ENCODE measurements at places on chromosomes 2 and 18. TPM values are rescaled to one million over a fixed set of nuclear protein-coding genes. Genes with fewer than 3 reads are reported as not detected.
A peak's percentile ranks its signal among the peaks of the same experiment; 100 is the strongest.

- no peak for DNase-seq
Measured at GRCh38 chr18:3653263-3653850, 203.4 kb downstream of the TGIF1 start.

DNA sequence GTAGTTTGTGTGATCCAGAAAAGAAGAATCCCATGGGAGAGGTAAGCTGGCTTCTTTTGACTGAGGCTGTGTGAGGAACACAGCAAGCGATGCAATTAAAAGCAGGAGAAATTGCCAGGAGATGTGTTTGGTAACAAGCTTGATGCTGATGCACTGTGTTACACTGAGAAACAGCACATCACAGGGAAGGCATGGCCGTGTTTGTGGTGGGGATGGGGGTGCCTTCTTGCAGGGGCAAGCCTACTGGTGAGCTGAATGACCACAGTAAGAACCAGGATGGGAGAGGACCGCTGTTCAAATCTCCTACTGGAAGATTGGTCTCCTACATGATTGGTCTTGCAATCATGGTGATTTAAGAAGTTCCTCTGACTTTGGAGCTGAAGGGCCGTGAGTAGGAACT is 477.7 kb upstream of the HS6ST1 start:
- no peak for DNase-seq

- no peak for DNase-seq
Measured at GRCh38 chr2:9141091-9141667, 65.4 kb upstream of the ASAP2 start.

DIPK1C gene
- not detected for total RNA-seq

DNA sequence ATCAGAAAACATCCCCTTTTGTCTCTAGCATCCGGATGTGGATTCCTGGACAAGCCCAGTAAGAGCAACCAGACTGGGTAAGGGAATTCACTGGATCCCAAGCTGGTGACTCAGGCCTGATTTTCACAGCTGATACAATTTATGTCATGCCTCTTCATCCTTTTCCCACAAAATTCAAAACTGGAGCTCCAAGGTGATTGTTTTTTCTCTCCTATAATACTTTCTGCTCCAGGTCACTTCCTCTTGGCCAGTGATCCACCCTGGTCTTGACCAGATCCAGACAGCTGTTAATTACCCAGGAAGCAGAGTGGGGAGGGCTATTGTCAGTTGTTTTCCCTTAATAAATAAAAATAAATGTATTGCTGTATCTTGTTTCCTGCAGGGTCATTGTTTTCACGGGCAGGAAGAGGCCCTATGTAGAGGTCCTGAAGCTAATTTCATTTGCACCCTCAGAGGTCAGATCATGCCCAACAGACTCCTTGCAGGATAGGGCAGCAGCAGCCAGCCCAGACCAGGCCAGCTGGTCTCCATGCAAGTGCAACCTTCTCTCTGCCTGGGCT is 57.6 kb downstream of the EVA1A start:
- no peak for DNase-seq

- no peak for DNase-seq
Measured at GRCh38 chr2:53508667-53509066, 258.9 kb upstream of the CHAC2 start.

DNA sequence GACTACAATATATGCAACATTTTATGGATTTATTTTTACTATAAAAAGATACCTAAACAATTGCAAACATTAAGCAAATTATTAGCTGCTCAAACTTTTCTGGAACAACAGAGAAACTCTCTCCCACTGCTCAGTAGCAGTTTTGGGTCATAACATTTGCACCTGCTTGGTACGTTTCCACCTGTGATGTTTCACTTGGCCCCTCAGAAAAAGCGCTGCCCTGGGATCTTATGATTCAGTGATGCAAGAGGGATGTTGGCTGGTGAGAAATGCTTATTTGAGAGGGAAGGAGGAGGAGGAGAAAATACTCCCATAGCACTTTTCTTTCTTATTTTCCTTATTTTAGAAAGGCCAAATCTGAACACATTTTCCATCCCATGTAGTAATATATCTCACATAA is 9.2 kb downstream of the IRS1 start:
- no peak for DNase-seq

DNA sequence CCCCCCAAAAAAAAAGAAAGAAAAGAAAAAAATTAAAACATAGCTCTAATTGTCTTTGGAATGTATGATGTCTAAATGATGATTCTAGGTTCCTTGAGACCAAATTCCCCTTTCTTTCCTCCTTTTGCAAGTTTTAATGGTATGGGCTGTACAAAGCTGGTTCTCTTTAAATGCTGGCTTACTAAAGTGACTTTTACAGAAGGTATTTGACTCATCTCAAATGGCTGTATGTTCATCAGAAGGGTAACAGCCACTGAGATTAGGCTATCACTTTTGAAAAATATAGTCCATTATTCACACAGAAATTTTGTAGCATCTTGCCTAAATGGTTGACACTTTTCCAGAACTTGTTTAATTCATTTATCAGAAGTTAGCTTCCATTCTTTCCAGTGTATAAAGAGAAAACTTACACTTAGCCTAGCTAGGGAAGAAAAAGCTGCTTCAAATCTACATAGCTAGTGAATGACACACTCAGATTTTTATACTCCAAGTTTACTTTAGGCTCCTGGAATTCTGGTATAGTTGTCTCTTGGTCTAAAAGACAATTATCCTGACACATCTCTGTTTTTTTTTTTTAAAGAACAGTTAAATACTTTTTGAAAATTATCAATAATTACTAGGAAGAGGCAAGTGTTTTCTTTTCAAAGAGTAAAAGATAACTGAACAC is 622.6 kb downstream of the LRP1B start:
- DNase-seq: no peak

DNA sequence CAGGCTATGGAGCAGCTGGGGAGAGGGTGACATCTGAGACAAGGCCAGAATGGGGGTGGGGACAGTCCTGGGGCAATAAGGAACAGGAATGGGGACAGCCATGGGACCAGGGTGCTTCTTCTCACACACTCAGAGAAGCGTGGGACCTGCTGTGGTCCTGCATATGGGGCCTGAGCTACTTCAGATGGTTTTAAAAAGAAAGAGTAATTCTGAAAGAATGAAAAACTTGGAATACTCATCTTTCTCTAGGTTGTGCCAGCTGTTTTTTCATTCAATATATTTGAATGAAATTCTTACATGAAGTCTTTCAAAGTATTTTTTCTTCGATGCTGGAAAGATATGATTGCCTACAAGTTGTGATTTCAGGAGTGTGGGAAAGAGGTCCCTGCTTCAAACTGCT is 227.5 kb upstream of the APCDD1 start:
- no peak for DNase-seq

CDK5R2 gene
- not detected for total RNA-seq

GRCh38 chr18:50399582-50399981 is 24.7 kb downstream of the SKA1 start:
- DNase-seq: no peak

DNA sequence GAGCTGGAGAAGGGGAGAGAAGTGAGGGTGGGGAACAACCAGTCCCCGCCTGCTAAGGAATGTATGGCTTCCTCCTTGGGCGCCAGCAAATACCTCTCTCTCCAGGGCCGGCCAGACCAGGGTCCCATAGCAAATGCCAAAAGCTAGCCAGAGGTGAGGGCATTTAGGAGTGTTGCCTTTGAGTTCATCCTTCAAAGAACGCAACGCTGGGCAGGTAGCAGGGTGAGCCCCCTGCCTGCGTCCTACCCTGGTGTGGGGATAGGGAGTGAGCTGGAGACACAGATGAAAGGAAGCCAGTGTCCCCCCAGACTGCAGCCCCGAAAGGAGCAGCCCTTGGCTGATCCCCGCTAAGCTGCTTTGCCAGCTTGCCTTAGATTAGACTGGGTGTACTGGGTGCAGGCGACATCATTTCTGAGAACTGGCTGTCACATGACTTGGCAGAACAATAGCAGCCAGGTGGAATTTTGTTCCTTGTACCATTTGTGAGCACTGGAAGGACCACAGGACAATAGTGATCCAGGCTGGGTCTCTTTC is 40.4 kb downstream of the KLHL29 start:
- DNase-seq: no peak

DNA sequence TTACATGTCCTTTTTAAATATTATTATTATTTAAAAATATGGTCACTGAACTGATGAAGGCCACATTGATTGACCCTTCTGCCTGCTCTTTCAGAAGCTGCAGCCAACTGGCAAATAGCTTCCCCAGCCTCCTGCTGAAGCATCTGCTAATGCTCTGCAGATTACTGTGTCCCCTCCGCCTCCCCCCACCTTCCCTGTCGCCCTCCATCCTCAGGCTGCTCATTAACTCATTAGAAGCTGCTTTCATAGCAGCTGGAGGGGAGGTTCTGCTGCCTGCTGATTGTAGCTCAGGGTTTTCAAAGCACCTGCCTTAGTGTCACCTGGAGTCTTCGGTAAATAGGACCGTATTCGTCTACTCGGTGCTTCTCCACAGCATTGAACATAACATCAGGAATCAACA is 24.8 kb upstream of the LMAN1 start:
- DNase-seq: no peak

DNA sequence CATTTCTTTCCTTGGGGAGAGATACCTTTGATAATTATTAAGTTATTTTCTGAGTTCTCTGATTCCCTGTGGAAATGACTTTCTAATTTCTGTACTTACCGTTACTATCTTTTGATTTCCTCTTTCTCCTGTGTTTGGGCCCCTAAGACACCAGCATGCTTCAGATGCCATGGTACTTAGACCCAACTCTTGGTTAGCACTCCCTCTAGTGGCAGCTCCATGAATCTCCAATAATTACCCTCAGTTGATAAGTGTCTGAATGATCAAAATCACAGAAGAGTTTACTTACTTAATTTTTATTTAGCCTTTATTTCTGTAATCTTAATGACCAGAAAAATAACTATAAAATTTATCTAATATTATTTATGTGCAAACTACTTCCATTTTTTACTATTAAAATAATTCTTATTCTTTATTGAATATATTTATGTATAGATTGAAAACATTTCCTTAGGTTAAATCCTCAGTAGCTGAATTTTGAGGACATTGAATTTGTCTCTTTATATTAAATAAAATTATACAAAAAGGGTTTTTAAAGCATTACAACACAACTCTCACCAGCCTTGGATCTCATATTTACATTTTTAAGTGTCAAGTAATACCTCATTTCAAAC is 300.4 kb downstream of the KCNS3 start:
- no peak for DNase-seq

GRCh38 chr2:58950795-58951462 is 709.8 kb upstream of the FANCL start:
- DNase-seq: no peak

DNA sequence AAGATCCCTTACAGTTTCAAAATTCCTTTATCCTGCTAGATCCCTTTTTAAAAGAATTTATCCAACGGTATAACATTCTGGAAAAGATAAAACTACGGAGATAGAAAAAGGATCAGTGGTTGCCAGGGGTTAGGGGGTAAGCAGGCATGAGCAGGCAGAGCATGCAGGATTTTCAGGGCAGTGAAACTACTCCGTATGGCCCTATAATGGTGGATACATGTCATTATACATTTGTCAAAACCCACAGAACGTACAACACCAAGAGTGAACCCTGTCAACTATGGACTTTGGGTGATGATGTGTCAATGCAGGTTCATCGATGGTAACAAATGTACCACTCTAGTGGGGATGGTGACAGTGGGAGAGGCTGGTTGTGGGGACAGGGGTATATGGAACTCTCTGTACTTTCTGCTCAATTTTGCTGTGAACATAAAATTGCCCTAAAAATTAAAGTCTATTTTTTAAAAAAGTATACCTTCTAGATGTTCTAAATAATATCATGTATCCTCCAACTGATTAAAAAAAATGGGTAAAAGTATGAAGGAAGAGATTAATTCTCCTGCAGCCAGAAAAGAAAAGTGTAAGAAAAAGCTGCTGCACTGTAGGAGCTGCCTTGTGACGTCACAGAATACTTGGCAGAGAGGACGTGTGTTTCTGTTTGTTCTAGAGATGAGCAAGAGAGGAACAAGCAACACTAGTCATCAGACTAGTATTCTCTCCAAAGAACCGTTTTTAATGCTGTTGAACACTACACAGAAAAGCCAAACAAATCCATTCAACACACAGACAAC is 23.6 kb downstream of the ANKRD44 start:
- DNase-seq: peak; percentile 36

DNA sequence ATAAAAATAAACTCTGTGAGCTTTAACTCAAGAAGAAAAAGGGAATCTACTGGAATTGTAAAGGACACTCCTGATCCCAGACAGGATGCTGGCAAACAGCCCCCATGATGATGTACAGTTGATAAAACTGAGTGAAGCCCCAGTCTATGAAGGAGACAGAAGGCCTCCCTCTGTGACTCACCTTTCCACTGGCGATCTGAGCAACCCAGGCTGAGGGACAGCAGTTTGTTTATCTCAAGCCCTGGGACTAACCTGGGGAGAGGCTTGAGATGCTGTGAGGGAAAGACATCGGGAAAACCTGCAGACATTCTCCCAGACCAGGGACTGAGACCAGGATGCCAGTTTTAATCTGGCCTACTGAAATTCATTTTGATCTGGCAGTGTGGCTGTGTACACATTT is 104.5 kb upstream of the CDH2 start:
- DNase-seq: no peak

DNA sequence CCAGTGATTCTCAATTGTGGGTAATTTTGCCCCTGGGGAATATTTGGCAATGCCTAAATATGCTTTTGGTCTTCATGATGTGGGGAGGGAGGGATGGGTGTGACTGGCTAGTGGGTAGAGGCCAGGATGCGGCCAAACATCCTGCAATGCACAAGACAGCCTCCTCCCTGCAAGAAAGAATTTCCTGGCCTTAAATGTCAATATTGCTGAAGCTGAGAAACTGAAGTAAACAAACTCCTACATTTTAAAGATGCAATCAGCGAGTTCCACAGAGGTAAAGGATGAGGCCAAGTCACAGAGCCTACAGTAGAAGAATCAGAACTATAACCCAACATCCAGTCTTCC is 272.9 kb upstream of the EPHA4 start:
- no peak for DNase-seq

- no peak for DNase-seq
Measured at GRCh38 chr2:170147576-170147975, 30.4 kb upstream of the MYO3B start.

OSBPL1A gene
- total RNA-seq: 2.7 TPM

- no peak for DNase-seq
Measured at GRCh38 chr2:65351234-65351947, 81.0 kb downstream of the SPRED2 start.

ATG16L1 gene
- total RNA-seq: 37.8 TPM

DNA sequence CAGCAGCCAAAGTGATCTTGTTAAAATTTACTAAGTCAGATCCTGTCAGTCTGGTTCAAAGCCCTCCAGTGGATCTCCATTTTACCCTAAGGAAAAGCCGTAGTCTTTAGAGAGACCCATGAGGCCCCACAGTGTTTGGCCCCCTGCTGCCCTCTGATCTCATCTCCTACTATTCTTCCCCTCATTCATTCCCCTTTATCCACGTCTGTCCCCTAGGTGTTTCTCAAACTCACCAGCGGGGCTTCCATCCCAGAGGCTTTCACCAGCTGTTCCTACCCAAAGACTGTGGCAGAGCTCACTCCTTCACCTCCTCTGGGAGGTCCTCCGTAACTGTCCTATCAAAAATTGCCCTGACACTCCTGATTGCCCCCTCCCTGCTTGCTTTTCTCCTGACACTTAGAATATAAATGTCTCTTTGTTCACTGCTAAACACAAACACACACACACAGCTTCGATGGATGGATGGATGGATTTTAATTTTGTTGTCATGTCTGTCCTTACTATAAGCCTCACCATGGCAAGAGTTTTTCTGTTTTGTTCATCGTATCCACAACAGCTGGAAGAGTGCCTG is 26.1 kb downstream of the LIMS1 start:
- no peak for DNase-seq

Measured in activated T-cell treated with anti-CD3 and anti-CD28 coated beads, Interleukin-2, amount 50 U/mL, for 4 hours (primary cell).